ENCODE measurements at places on chromosomes 5 and 9.

DNA sequence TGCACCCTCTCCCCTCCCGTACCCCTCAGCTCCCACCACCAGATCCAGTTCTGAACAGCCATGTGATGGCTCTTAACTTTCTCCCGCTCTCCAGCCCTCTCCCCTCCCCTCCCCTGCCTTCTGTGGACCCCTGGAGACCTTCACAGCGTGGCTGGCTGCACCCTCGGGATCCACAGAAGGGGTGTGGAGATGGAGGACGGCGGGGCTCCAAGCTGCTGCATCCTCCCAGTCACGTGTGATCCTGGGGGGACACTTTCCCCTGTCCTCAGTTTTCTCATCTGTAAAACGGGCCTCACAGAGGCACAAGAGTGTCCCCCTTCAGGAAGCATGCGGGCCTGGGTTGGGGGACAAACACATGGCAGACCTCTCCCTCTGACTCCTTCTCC lies 276.0 kb upstream of the MVB12B start:
- no peak for DNase-seq

DNA sequence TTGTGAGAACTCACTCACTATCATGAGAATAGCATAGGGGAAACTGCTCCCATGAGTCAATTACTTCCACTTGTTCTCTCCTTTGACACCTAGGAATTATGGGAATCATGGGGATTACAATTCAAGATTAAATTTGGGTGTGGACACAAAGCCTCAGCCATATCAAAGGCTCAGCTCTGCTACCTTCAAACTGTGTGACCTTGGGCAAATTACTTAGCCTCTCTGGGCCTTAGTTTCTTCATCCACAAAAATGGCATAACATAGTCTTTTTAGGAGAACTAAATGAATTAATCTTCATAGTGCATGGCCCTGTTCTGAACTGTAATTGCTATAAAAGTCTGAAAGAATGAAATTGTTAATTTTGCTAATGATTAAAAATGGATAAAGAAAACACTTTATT lies 18.3 kb upstream of the CARTPT start:
- no peak for DNase-seq

- DNase-seq, result peak; percentile 57
Observed at GRCh38 chr5:40446910-40447309, 232.8 kb upstream of the PTGER4 start.

- no peak for DNase-seq
Observed at GRCh38 chr5:55338810-55339243, 31.0 kb downstream of the MTREX start.

- DNase-seq, result no peak
Observed at GRCh38 chr5:173114536-173114935, 29.8 kb upstream of the BNIP1 start.
